GM20000 (cell line): ENCODE measurements at places on chromosomes 7 and 10.

- DNase-seq: no peak
Observed at GRCh38 chr10:35558276-35558675, 46.9 kb upstream of the GJD4 start.

GRCh38 chr10:73414230-73414945 is 530 bp upstream of the ANXA7 start:
- DNase-seq: no peak

DNA sequence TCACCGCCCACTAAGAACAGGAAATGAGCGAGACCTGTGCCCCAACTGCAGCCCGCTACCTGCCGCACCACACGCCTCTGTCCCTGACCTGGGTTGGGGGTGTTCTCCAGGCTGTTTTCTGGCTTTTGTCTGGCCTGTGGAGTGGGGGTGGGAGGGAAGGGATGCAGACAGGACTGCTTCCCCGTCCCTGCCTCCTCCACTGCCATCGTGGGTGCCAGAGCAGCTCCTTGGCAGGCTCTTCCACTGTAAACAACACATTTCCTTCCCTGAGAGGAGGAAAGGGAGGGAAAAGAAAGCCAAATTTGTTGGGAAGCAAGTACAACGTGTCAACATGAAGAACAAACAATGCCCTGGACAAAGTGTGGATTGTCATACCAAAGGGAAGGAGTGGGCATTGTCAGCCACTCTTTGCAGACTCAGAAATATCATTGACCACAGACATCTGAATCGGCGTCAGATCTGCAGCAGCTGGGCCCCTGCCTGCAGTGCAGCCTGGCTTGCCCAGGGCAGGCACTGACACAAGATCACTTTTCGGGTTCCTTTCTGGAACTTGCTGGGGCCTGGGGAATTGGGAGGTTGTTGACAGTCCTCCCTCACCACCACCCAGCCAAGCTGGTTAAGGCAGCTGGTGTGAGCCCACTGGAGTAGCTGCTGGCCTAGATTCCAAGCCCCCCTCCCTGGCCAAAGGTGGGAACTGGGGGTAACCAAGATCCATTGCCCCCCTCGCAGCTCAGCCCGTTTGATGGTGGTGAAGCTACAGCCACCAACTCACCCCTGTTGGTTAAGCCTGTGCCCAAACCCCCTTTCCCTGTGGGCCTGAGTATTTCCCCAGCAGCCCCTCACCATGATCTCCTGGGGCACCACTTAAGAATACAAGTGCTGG is 22.6 kb upstream of the TRIM8 start:
- DNase-seq: no peak

DNA sequence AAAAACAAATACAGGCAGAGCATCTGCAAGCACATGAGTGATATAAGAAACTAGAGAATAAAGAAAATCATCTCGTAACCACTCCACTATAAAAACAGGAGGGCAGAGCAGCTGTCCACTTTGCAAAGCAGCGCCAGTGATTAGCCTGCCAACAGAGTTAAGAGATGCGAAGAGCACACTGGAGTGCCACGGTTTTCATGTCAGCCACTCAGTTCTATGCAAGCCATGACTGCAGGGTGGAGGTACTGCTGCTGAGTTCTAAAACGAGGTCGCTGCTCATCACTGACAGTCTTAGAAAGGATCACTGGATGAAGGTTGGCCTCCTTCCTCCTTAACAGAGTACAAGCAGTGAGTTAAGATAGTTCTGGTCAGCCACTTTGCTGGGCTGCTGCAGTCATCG is 58.5 kb downstream of the FGFR2 start:
- no peak for DNase-seq

DNA sequence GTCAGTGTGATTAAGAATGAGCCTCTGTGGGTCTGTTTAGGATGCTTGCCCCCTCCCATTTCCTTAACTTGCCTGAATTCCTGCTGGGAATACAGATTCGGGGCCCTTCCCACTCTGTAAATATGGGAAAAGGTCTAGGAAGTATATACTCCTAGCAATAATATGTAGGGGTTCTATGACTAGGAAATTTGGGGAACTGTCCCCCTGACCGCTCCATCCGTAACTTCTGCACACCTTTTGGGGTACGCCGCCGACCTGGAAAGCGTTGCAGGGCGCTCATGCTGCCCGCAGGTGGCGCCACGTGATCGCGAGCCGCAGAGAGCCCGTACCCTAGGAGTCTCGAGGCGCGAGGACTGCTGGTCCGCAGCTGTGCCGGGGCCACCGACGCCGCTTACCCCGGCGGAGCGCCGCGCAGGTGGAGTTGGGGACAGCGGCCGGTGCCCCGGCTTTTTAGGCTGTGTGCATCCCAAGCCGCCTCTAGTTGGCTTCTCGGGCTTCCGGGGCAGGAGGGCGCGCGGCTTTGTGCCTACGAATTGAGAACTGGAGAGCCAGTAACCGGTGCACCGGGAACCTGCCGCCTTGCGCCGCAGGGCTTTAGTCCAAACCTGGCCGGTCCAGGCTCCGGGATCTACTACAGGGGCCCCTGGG is 656 bp upstream of the CNNM2 start:
- DNase-seq: peak; percentile 80

GRCh38 chr7:36860681-36861080 is 136.4 kb upstream of the AOAH start:
- DNase-seq: no peak

DNA sequence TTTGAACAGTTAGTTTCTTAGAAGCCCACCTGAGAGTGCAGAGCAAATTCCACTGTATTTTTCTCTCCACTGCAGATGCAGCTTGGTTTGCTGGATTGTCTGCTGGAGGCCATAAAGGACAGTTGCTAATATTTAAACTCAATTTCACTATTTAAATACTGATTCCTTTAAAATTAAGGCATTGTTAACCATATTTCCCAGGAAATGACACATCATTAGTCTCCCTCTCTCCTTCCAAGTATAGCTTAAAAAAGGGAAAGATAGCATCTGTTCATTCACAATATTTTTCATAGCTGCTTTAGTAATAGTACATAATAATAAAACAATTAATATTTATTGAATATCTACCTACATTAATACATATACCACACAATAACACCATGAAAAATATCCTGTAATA is 252.9 kb downstream of the HGF start:
- no peak for DNase-seq

- DNase-seq: no peak
Observed at GRCh38 chr10:97920865-97921264, 71.2 kb downstream of the GOLGA7B start.
